A549 treated with AZD2906 at 1 μM for 4 hours (cell line): ENCODE measurements at places on chromosomes 3 and 15. TPM values are rescaled to one million over a fixed set of nuclear protein-coding genes. Genes with fewer than 3 reads are reported as not detected.

Gene MME
- total RNA-seq, result 0.12 TPM in 1 of 5 replicates, not detected in the others

Gene ACTL6A
- total RNA-seq, result 48.3 to 72.6 TPM (median 50.6 TPM) in 5 replicates

Gene ZNF662
- not detected in 5 replicates for total RNA-seq

Gene SAMMSON
- 0.05 TPM in 1 of 5 replicates, not detected in the others for total RNA-seq

Gene EBLN2
- 0.31 to 0.60 TPM (median 0.35 TPM) in 5 replicates for total RNA-seq

Gene RFC4
- 42.7 to 61.9 TPM (median 43.0 TPM) in 5 replicates for total RNA-seq

Gene AMIGO3
- 0.58 to 1.8 TPM (median 0.82 TPM) in 5 replicates for total RNA-seq

Gene FEZF2
- total RNA-seq, result not detected in 5 replicates

Gene CFAP161
- total RNA-seq, result not detected in 5 replicates

Gene FBXL22
- total RNA-seq, result 0.16 to 0.30 TPM (median 0.17 TPM) in 5 replicates

Gene CAPN3
- 0.17 to 0.36 TPM (median 0.22 TPM) in 5 replicates for total RNA-seq

Gene CDHR4
- 0.12 to 0.42 TPM (median 0.28 TPM) in 5 replicates for total RNA-seq

Gene CYP8B1
- total RNA-seq, result 0.02 TPM in 1 of 5 replicates, not detected in the others

Gene SPATA12
- total RNA-seq, result 0.29 to 0.55 TPM (median 0.39 TPM) in 5 replicates

Gene LSAMP
- 0.03 to 0.11 TPM (median 0.06 TPM) in 5 replicates for total RNA-seq

Gene DAPK2
- 2.8 to 4.2 TPM (median 3.7 TPM) in 5 replicates for total RNA-seq

Gene UQCRC1
- 172 to 207 TPM (median 176 TPM) in 5 replicates for total RNA-seq

Gene TTC21A
- 1.2 to 2.8 TPM (median 2.1 TPM) in 5 replicates for total RNA-seq

Gene GOLGA8H
- 1.9 to 3.4 TPM (median 2.5 TPM) in 5 replicates for total RNA-seq

Gene CLRN1
- not detected in 5 replicates for total RNA-seq

Gene KBTBD13
- total RNA-seq, result not detected in 5 replicates

Gene SH3GL3
- 0.25 to 0.62 TPM (median 0.51 TPM) in 5 replicates for total RNA-seq

Gene NAALADL2
- total RNA-seq, result 0.09 to 0.28 TPM (median 0.15 TPM) in 4 of 5 replicates, not detected in the other

Gene CADPS
- not detected in 5 replicates for total RNA-seq

Gene EXD1
- total RNA-seq, result 0.14 to 0.17 TPM (median 0.14 TPM) in 3 of 5 replicates, not detected in the others

Gene ANKRD63
- 0.24 to 0.43 TPM (median 0.33 TPM) in 5 replicates for total RNA-seq

Gene SLC2A2
- total RNA-seq, result not detected in 5 replicates

Gene CCDC13
- total RNA-seq, result 0.26 to 0.50 TPM (median 0.45 TPM) in 5 replicates

Gene VWA5B2
- total RNA-seq, result 0.29 to 0.55 TPM (median 0.36 TPM) in 5 replicates

Gene GP9
- total RNA-seq, result 0.14 TPM in 1 of 5 replicates, not detected in the others

Gene TMCO5A
- total RNA-seq, result not detected in 5 replicates

Gene CGNL1
- 0.46 to 0.79 TPM (median 0.56 TPM) in 5 replicates for total RNA-seq

Gene ZPLD1
- 0.02 to 0.06 TPM (median 0.03 TPM) in 4 of 5 replicates, not detected in the other for total RNA-seq

Gene TERC
- 0.24 to 0.77 TPM (median 0.41 TPM) in 3 of 5 replicates, not detected in the others for total RNA-seq

Gene PPARG
- 36.7 to 41.7 TPM (median 39.5 TPM) in 5 replicates for total RNA-seq
